Activated CD8-positive, alpha-beta memory T cell treated with anti-CD3 and anti-CD28 coated beads, Interleukin-2, amount 50 U/mL, for 4 hours (primary cell): ENCODE measurements at places on chromosomes 11 and 22.

DNA sequence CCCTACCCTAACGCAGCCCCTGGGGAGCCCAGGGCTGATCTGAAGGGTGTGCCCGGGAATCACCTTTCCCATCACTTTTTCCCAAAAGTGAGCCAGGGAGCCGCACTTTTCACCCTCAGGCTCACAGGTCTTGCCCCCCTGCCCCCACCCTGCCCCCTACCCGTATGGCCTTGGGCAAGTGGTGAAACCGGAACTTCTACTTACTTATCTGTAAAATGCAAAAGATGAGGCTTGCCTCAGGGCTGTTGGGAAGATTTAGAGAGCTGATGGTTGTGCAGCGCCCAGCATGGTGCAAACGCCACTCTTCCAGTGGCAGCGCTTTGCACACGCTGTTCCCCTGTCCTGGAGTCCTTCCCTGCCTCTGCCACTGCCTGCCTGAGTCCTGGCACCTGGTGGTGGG lies 8.0 kb downstream of the SYT12 start:
- DNase-seq = no peak

- no peak for DNase-seq
Measured at GRCh38 chr11:85685125-85685819, 723 bp downstream of the CCDC89 start.

DNA sequence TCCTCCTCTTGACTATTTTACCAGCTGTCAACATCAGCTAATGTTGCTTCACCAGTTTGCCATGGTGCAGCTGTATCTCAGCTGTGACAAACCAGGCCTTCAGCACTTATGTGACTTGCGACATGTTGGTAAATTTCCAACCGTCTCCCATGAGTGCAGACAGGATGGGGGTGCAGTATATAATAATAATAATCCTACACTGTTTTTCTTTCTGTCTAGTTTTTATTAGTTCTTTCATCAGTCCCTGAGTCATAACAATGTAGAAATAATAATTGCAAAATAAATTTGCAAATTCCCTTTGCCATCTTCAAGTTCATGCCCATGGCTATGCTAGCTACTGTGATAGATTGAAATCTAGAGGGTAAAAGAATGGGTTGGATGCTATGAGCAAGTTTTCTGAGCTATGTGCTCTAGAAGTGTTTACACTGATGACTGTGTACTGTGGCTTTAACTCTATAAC lies 4.9 kb downstream of the MMP13 start:
- no peak for DNase-seq

GRCh38 chr11:13698132-13698531 lies 29.7 kb downstream of the FAR1 start:
- DNase-seq = no peak

DNA sequence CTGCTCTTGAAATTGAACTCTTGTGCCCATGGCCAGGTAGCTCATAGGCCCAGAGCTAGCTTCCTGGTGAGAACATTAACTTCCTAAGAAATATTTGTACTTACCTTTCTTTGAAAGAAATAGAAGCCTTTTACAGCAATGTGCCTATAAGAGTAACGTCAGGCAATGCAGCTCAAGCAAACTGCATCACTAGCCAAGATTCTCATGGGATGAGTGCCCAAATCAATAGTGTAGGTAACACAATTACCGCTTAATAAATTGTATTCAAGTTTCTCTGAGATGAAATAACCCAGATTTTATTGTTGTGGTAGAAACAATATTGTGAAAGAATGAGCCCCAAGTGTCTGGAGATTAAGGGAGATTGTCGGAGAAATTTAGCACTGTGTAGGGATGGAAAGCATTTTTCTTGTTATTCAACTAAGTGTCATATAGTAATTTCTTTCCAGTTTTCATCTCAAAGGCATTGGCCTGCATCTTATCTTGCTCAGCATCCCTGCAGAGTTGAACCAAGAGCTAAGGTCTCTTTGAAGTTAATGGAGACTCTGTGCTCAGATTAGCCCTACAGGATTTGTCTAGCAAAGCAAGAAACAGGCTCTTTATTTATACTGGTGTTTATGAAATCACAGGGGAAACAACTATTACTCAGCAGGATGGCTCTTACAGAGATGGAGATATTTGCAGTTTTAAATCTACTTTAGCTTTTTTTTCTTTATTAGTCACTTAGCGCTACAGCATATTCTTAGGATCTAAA lies 321.0 kb upstream of the PDGFD start:
- DNase-seq = no peak

DNA sequence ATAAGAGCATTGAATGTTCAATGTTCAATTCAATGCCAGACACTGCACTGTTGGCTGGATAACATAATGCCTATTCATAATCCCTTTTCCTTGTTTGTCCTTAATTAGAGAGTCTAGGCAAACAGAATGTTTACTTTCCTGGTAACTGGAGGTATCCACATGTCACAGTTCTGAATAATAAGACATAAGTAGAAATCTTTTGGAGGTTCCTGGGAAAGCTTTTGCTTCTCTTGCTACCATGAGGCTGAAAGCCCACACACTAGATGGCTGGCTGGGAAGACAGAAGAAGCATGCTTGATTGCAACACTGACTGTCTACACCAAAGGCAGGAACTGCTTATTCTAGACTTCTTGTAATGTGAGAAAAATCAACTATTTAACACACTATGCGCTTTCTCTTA lies 79.5 kb downstream of the GAB2 start:
- no peak for DNase-seq

DNA sequence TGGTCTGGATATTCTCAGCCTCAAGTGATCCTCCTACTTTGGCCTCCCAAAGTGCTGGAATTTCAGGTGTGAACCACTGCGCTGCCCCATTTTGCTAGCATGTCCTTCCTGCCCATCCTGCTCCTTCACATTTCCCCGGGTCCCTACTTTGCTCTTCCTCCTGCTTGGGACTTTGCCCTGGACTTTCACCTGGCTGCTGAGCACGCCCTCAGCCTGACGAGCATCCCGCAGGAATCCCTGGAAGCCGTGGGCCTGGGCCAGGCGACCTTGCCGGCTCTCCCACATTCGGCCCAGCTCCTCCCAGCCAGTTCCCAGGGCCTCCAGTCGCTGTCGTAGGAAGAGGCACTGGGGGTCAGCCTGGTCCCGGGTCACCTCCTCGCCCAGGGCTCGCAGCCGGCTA lies 22.6 kb upstream of the RBM4B start:
- DNase-seq = no peak

- no peak for DNase-seq
Measured at GRCh38 chr11:122248939-122249338, 132.9 kb upstream of the BLID start.

DNA sequence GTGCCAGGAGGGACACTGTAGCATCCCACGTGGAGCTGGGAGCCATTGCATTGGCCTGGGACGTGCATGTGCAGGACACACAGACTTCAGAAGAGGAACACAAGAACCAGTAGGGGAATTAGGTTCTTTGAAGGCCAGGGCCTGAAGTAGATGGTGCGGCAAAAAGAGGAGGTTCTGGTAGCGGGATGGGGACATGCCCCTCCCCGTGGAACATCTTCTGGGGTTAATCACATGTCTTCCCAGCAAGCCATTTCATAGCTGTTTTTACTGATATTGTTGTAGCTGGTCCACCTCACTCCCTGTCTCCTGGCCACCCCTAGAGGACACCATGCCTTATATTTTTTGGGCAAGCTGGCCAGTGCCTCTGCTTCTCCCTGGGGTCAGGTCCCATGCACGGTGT lies 74.3 kb downstream of the SCN3B start:
- no peak for DNase-seq
